Epithelial cell of proximal tubule (primary cell): ENCODE measurements at places on chromosomes 13 and 19. TPM values are rescaled to one million over a fixed set of nuclear protein-coding genes. Genes with fewer than 3 reads are reported as not detected.

DNA sequence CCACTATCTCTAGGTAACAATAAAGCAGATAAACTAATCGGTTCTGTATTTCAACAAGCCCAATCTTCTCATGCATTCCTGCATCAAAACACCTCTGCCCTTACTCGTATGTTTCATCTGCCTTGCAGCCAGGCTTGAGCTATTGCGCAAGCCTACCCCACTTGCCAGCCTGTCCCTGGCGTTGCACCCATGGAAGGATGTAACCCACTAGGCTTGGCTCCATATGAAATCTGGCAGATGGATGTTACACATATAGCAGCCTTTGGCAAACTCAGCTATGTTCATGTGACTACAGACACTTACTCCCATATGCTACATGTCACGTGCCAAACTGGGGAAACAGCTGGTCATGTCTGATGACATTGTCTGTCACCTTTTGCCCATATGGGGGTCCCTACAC lies 11.9 kb upstream of the ZNF549 start:
- DNase-seq, result no peak

DNA sequence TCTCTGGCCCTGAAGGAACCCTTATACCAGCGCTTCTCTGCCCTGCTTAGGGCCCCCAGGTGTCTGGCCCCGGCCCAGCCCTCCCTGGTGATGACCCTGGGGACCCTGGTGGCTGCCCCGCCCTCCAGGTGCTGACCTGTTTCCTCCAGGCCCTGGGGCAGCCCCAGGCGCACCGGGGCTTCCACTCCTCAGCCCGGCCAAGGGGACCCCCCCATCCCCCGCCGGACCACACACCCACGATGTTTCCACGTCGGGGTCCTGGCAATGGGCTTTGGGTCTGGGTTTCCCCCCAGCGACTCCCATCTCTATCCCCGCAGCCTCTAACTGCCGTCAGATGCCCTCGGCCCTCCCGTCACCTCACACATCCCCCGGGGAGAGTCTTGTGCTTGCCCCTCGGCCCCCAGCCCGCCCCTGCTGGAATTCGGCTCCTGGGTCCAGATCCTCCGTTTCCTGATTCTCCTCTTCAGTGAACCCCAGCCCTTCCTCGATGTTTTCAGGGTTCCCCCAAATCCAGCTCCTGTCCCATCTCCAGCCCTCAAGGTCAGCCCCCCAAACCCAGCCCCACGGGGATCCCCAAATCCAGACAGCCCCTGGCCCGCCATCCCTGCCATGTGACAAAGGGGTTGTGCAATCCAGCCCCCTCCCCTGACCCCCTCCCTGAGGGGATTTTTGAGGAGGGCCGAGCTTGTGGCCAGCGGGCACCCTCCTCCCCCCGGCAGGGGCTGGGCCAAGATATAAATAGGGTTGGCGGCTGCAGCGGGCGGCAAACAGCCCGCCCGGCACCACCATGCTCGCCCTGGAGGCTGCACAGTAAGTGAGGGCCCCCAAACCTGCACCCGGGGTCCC lies at the start of gene SPIB:
TSS of gene SPIB (plus strand) at position 763 of the 846 bp plus-strand sequence. CDS start at position 788, 25 bp downstream.
- no peak for DNase-seq

DNA sequence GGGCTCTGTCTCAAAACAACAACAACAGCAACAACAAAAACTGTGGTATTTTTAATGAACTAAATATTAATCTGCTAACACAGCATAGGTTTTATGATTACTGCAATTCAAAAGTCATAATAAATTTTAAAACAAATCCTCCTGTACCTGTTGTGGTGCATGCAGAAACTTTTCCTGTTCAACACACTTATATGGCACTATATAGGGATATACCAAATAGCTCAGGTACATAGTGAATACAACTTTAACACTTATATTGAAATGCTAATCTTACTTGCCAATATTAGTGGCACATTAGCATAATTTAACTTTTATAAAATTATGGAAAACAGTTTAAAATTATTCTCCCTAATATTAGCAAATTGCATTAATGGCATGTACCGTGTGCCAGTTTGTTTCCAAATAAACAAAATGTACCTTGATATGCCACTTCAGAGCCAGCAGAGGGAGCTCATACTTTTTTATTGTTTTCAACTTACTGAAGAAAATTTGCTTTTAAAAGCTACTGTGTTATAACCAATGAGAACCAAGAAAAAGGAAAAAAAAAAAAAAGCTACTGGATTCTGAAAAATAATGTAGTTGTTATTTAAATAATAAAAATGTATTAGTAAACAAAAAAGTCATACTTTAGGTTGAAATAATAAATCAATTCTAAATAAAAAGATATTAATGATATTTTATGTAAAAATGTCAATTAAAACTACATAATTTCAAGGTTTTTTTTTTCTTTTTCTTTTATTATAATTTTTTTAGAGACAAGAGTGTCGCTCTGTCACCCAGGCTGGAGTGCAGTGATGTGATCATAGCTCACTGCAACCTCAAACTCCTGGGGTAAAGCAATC lies 18.0 kb upstream of the RBM26 start:
- peak; percentile 23 for DNase-seq

DNA sequence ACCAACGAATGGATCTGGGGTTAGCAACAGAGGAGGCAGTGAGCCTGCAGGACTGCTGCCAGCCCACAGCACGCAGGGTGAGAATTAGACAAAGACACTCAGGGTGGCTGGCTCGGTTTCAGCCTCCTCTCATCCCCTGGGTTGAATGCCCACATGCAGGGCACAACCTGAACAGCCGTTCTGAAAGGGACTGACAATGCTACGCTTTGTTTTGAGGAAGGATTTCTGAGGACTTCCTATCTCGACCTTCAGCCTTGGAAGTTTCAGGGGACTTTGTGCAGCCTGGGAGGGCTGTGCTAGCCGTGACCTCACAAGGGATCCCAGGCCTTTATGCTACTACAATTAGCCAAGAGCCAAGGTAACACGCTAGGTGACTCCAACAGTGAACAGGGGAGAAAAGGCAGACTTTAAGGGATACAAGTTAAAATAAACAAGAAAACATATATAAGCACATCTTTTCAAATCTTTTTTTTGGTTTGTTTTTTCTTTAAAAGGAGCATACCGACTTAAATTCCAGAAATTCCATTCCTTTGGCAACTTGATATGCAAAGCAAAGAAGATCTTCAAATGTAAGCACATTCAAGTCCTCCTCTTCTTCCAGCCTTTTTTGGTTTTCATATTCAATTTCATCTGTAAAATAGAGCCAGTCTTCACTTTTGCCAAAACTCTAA lies 34.5 kb upstream of the URAD start:
- DNase-seq, result no peak

GRCh38 chr13:33193428-33193974 lies 92.1 kb downstream of the STARD13 start:
- DNase-seq, result no peak

GRCh38 chr19:29574510-29574909 lies 31.6 kb upstream of the POP4 start:
- DNase-seq, result no peak

- no peak for DNase-seq
These were observed 67.8 kb downstream of the SACS start for GRCh38 chr13:23365652-23366051.

- no peak for DNase-seq
These were observed 1.7 kb upstream of the FKRP start for GRCh38 chr19:46744005-46744691.

DNA sequence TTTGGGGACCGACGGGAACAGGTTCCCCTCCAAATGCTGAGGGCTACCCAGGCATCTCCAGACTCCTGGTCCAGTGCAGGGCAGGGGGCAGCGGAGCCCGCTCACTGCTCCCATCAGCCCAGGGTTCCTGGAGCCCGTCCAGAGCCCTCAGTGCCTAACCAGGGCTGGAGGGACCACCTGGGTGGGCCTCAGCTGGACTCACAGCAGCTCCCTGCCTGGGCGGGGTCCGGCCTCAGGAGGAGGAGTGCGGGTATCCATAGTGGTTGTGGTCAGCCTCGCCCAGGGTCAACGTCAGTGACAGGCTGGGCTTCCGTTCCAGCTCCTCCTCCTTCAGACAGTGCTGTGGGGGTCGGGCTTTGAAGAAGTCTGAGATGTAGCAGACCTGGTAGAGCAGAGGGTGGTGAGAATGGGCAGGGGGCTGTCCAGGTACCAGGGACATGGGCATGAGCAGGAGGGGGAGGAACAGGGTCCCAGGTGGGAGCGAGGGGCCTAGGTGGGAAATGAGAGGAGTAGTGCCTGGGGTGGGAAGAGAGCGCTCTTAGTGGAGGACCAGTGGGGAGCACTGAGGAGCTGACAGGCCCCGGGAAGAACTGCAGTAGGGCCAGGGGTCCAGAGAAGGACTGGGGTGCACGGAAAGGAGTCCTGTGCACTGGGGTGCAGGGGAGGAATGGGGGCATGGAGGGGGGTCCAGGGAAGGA lies 9.9 kb downstream of the PLPP2 start:
- no peak for DNase-seq

GRCh38 chr13:108121406-108121805 lies 93.9 kb downstream of the LIG4 start:
- no peak for DNase-seq

GRCh38 chr13:75415171-75415570 lies 66.8 kb downstream of the TBC1D4 start:
- DNase-seq, result no peak

GRCh38 chr13:106484084-106484483 lies 51.4 kb downstream of the EFNB2 start:
- no peak for DNase-seq

GRCh38 chr19:29543381-29543780 lies 17.6 kb downstream of the VSTM2B start:
- DNase-seq, result no peak

- no peak for DNase-seq
These were observed 253.6 kb downstream of the ATP8A2 start for GRCh38 chr13:25625414-25625813.

- no peak for DNase-seq
These were observed 10.6 kb downstream of the PCDH8 start for GRCh38 chr13:52837850-52838249.

The CCL25 gene
- not detected in 2 replicates for total RNA-seq

The SEMA6B gene
- 0.65 TPM in 1 of 2 replicates, not detected in the other for total RNA-seq

The KIR2DL3 gene
- not detected in 2 replicates for total RNA-seq

The CADM4 gene
- 7.7 and 16.4 TPM in 2 replicates for total RNA-seq

The COL4A2 gene
- 513 and 728 TPM in 2 replicates for total RNA-seq

The VSTM2B gene
- total RNA-seq, result not detected in 2 replicates

The PSG7 gene
- not detected in 2 replicates for total RNA-seq

The ZNF83 gene
- 21.8 and 46.5 TPM in 2 replicates for total RNA-seq

The PLVAP gene
- total RNA-seq, result 0.58 and 1.2 TPM in 2 replicates

The CYP2S1 gene
- 4.9 and 24.7 TPM in 2 replicates for total RNA-seq

The PSG2 gene
- total RNA-seq, result not detected in 2 replicates

The IRGC gene
- total RNA-seq, result not detected in 2 replicates
